Small intestine (tissue), 16 donors: ENCODE measurements at places on chromosomes 6 and 20. TPM values are rescaled to one million over a fixed set of nuclear protein-coding genes. Genes with fewer than 3 reads are reported as not detected.

The ULBP3 gene
- polyA plus RNA-seq = not detected

The SMLR1 gene
- 48.1 TPM for polyA plus RNA-seq

The C6orf15 gene
- not detected for polyA plus RNA-seq

The MBOAT1 gene
- polyA plus RNA-seq = 31.1 TPM

DNA sequence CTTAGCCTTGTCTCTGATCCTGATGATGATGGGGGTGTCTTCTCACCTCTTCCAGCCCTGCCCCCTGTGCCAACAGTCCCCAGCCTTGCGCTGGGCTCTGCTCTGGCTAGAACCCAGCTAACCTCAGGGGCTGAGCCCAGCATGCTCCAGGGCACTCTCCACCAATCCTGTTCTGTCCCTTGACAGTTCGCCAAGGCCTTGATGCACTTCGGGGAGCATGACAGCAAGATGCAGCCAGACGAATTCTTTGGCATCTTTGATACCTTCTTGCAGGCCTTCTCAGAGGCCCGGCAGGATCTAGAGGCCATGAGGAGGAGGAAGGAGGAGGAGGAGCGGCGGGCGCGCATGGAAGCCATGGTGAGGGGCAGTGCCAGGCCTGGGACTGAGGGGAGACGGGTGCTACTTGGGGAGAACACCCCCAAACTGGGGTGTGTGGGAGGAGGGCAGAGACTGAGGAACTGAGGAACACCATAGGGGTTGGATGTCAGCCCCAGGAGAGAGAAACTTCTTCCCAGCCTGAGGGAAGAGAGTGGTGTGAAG is 33.1 kb downstream of the MOCS1 start:
- H3K4me3 ChIP-seq = no peak overlapping the region
- no peaks in the 10 kb centered on the region for H3K36me3 ChIP-seq
- no peaks in the 10 kb centered on the region for H3K4me1 ChIP-seq
- no peaks in the 10 kb centered on the region for H3K27me3 ChIP-seq
- H3K27ac ChIP-seq = no peak overlapping the region

DNA sequence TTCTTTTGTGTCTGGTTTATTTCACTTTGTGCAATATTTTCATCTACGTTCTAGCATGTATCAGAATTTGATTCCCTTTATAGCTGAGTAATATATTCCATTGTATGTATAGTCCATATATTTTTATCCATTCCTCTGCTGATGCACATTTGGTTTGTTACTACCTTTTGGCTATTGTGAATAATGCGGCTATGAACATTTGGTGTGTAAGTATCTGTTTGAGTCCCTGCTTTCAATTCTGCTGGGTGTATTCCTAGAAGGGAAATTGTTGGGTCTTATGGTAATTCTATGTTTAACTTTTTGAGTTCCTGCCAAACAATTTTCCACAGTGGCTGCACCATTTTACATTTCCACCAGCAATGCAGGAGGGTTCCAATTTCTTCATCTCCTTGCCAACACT is 52.4 kb downstream of the DNAH8 start:
- no peaks in the 10 kb centered on the region for H3K4me1 ChIP-seq
- no peaks in the 10 kb centered on the region for H3K36me3 ChIP-seq
- H3K27me3 ChIP-seq = no peaks in the 10 kb centered on the region
- no peak overlapping the region for H3K27ac ChIP-seq
- no peak for DNase-seq
- H3K4me3 ChIP-seq = no peak overlapping the region

DNA sequence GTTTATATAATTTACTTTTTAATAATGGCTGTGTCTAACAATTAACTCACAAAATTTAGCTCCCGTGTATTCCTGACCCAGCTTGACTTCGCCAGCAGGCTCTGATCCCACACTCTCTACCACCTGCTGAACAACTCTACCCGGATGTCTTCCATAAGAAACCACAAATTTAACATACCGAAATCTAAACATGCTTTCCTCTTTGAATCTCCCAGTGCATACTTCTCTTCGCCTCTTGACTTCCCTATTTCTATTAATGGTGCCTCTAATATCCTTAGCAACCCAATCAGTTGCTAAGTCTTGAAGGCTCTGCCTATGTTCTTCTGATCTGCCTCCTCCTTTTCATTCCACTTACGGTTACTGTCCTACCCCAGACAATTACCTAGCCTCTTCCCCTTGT is 4.6 kb upstream of the MYB start:
- peaks cover 3% of the 10 kb centered on the region for H3K4me1 ChIP-seq
- H3K27ac ChIP-seq = no peak overlapping the region
- no peak overlapping the region for H3K4me3 ChIP-seq
- no peaks in the 10 kb centered on the region for H3K27me3 ChIP-seq
- H3K36me3 ChIP-seq = no peaks in the 10 kb centered on the region
